ENCODE measurements at places on chromosomes 2 and 18.

DNA sequence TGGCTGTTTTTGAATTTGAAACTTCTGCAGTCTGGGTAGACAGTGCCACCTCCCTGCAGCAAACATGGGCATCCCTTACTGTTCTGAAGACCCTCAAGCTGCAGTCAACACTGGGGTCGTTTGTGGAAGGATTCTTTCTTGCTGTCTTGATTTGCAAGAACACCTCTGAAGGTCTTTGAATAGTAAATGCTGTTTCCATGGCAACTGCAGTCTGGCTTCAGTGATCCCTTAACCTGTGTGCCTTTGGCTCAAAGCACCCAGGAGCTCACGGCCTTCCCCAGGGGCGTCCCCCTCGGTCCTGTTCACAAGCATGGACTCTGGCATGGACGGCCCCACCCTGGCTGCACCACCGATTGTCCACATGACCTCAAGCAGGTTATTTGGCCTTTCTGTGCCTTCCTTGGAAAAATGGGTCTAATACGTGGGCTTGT, 38.3 kb downstream of the LRRFIP1 start:
- no peak for DNase-seq

DNA sequence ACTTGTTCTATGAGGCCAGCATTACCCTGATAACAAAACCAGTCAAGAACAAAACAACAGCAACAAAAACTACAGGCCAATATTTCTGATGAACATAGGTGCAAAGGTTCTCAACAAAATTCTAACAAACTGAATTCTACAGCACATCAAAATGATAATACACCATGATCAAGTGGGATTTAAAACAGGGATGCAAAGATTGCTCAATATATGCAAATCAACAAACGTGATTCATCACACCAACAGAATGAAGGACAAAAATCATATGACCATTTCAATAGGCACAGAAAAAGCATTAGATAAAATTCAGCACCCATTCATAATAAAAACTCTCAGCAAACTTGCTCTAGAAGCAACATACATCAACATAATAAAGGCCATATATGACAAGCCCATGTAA, 173.6 kb downstream of the CAMKMT start:
- no peak for DNase-seq

DNA sequence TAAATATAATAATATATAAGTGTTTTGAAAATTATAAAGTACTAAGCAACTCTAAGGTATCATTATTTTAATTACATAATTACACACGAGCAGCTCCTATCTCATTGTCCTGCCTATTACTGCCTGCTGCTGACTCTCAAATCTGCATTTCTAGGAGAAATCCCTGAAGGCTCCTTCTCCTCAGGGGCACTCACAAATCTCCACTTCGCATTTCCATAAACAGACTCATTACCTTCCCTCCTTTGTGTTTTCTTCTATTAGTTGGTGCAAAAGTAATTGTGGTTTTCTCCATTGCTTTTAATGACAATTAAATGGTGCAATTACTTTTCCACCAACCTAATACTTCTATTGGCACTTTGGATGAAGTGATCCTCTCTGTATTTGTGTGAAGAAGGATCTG, 135.0 kb upstream of the HNMT start:
- DNase-seq = no peak

GRCh38 chr2:234930397-234930796, 21.4 kb upstream of the SH3BP4 start:
- no peak for DNase-seq

DNA sequence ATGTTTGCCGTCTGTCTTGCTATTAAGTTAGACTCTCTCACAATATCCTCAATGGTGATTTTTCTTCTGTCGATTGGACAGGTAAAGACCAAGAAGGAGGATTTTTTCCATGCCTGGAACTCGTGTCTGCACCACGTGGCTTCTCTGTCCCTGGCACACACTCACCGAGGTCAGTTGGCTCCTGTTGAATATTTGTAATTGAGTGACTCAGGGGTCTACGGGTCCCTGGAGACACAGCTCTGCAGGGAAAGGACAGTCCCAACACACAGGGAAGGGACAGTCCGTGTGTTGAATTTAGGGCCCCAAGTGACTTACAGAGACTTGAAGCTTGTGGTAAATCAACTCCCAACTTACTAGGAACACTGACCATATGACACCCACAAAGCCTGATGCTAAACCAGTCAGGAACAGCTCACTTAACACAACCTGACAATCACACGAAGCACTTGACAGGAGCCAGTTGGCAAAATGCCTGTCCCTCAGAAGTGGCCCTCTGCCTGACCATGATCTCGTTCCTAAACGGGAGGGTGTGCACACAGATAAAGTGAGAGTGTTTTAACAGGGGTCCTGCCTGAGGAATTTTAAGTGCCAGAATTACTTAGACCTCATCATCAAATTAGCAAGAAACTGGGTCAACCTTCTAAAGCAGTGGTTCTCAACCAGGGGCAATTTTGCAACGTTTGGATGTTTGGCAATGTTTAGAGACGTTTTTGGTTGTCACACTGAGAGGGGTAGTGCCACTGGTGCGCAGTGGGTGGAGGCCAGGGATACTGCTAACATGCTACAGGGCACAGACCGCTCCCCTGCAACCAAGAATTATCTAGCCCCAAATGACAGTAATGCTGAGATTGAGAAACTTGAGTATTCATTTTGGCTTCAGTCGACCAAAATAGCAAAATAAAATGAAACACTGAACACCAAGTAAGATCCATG, 88.9 kb upstream of the BCL2L11 start:
- DNase-seq = no peak

DNA sequence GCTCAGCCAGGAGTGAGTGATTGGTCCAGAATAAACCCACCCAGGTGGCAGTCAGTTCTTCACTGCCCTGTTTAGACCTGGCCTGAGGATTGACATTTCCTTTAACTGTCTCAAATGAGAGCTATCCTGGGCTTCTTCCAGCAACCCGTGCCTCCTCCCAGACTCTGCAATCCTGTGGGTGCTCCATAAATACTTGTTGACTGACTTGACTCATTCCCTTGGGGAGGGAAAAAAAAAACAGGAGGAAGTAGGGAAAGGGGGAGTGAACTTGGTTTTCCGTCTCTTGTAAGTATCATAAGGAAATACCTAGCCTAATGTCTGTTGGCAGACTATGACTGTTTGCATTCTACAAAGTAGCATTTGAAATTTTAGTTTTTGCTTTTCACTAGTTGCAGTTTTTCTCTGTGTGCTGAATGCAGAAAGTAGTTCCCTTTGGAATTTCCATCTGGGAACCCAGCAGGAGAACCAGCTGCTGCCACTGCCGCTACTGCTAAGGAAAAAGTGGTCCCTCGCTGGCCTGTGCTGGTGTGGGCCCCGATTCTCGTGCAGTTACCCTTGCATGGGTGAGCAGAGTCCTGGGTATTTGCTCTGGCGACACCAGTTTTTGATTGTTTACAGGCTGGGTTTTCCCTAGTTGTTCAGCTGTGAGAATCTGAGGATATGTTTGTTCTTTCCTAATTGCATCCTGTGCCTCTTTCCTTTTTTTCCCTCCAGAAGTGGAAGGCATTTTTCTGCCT, 78.8 kb downstream of the TGOLN2 start:
- DNase-seq = no peak

- no peak for DNase-seq
These were observed 143.5 kb downstream of the PKP4 start for GRCh38 chr2:158600155-158600802.

DNA sequence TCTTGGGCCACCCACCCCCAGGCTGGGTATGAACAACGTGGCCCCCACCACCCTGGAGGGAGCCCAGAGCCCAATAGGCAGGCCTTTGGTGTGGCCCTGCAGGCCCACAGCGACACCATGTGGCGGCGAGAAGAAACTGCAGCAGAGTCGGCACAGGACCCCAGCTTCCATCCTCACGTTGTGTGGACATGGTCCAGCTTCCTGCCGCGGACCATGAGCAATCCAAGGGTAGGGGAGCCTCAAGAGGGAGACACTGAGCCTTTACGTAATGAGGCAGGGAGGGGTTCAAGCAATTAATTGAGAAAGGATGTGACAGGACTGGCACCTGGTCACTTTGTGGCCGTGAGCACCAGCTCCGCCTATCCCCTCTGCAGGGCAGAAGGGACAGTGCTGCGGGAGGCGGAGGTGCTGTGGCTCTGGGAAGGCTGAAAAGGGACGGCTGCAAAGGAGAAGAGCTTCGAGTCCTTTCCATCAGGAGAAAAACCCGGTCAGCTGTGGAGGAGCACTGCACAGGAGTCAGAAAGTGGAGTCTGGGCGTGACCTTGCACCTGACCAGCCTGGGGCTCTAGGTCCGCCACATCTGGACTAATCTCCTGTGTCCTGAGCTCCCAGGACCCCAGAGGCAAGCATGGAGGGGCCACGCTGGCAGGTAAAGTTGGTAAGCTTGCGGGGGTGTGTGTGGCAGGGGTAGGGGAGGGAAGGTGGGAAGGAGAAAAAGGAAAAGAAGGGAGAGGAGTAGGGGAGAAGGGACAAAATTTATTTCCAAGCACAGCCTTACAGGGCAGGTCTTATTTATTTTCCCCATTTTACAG, 44.9 kb downstream of the TMEM37 start:
- no peak for DNase-seq

GRCh38 chr2:170745305-170745704, 24.9 kb upstream of the ERICH2 start:
- DNase-seq = no peak

GRCh38 chr2:189350540-189351209, 90.6 kb upstream of the WDR75 start:
- DNase-seq = no peak

DNA sequence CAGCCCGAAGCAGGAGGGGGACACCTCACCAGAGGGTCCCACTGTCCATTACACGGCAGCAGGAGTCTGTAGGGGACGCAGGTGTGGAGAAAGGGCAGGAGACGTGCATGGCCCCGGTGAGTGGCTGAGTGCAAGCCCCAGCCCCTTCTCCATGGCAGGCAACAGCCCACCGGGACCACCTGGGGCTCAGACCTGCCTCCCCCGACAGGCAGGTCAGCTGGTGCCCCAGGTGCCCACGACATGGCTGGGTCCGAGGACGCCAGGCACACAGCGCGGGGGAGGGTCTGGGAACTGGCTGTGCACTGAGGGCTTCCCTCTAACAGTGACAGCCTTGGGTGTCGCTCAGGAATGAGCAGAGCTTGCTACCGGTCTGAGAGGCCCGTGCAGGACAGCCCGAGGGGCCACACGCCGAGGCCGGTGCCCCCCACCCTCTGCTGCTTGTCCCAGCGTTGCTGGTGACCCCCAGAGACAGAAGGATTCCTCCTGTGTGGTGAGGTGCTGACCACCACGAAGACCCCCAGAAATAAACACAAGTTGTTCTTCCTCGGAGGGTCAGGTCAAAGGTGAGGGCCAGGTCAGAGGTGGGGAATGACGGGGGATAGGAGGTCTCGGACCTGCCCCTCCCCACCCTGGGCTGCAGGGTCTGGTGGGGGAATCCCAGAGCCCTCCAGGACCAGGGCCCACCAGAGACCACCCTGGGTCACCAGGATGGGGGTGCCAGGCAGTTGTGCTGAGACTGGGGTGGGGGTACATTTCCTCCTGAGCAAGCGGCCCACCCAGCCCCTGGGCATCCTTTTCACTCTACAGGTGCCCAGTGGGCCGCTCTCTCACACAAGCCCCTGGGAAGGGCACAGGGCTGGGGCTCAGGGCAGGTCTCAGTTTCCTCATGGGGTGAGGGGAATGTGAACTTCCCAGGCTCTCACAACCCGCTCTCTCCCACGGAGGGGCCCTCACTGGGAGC, 50.6 kb downstream of the SLC66A2 start:
- no peak for DNase-seq

DNA sequence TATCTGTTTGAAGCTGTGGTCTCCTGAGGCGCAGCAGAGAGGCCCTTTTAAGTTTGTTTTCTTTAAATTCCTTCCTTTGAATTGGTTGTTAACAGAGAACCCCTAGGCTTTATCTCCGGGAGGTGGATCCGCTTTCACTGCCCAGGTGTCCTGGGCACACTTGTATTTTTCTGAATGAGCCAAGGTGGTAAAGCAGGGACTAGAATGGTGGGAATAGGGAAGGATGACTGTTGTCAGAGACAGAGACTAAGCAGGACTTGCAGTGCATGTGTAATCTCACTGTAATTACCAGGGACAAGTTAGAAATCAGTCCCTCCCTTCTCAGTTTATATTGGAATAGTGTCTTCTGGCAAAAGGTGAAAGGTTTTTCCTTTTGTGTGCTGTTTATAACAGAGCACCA, 72.8 kb downstream of the PHLPP1 start:
- no peak for DNase-seq

GRCh38 chr2:16170675-16171424, 230.5 kb downstream of the MYCN start:
- DNase-seq = no peak

- no peak for DNase-seq
These were observed 27.5 kb downstream of the REEP1 start for GRCh38 chr2:86309966-86310365.

GRCh38 chr2:28647682-28648081, 103.9 kb upstream of the PPP1CB start:
- DNase-seq = no peak

DNA sequence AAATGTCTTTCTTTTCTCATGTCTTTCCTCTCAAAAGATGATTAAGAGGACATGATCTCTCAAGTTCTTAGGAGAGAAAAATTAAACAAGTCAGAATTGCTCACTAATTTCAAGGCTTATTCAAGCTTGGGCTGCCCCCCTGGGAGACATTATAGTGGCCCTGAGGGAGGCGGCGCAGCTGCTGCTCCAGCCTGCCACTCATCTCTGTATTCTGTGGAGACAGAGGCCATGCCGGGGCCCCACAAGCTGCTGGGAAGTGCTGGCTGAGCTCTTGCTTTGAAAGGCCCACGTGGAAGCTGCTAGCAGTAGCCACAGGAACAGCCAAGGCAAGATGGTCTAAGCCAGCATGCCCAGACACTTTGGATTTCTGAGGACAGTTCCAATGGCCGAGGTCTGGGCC, 267.4 kb downstream of the LNPK start:
- no peak for DNase-seq

- DNase-seq = no peak
These were observed 32.3 kb downstream of the EVA1A start for GRCh38 chr2:75528221-75528977.

- no peak for DNase-seq
These were observed 49.0 kb downstream of the SETBP1 start for GRCh38 chr18:44729631-44730101.

DNA sequence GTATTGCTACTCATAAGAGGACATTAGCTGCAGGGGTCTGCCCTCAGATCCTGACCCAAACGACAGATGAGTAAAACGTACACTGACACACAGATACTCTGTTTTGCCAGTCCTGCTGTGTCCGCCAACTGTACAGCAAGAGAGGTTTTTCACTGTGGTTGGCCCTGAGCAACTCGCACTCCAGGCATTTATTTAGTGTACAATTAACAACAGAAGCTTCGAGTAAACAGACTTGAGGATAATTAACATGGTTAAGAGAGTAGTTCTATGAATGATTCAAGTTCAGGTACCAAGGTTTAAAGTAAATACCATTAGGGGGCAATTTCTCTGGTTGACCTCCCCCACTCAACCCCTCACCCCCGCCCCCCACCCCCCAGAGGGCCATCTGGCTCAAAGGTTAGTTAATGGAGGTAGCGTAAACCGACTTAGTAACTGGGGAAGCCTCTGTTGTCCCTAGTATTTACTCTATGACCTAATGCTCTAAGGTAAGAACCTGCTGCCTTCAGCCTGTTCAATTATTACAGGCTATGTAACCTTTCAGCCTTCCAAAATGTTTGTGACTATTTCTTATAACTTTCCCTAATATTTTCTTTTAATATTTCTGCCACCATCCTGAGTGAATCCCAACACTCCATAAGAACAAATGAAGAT, 103.9 kb upstream of the XIRP2 start:
- DNase-seq = no peak

Data from stimulated activated CD4-positive, alpha-beta T cell treated with anti-CD3 and anti-CD28 coated beads, Interleukin-15, amount 100 ng/mL, for 1 hour (primary cell).